ENCODE measurements at places on chromosomes 7 and 10.

DNA sequence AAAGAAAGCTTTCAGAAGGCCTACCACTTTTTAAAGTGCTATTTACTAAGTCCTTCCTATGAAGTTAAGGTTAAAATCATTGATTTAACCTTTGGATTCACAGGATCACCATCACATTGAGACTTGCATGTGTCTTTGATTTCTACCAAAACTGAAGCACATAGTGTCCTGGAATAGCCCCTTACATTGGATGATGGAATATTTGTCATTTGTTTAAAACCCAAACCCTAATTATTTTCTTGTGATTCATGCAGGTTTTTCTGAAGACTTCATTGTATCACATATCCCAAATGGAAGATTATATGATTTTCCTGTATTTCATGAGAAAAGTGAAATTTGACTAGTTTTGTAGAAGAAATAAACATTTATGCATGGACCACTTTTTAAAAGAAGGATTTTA, 3.3 kb downstream of the SEMA3A start:
- no peak for DNase-seq

DNA sequence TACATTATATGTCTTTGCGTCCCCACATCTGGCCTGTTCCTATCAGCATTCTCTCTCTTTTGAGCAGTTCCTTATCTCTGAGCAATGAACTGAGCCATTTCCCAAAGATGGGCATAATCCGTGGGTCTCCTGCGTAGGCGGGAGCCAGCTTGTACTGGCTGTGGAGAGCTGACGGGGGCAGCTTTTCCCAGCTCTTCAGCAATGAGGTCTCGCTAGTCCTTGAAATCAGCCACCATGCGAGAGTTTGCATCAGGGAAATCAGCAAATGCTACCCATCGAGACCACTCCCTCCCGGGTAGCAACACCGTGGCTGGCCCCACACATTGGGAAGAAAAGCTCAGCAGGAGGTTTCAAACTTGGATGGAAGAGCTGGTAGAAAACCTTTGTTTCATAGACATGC, 51.9 kb upstream of the FAM180A start:
- DNase-seq, result no peak

DNA sequence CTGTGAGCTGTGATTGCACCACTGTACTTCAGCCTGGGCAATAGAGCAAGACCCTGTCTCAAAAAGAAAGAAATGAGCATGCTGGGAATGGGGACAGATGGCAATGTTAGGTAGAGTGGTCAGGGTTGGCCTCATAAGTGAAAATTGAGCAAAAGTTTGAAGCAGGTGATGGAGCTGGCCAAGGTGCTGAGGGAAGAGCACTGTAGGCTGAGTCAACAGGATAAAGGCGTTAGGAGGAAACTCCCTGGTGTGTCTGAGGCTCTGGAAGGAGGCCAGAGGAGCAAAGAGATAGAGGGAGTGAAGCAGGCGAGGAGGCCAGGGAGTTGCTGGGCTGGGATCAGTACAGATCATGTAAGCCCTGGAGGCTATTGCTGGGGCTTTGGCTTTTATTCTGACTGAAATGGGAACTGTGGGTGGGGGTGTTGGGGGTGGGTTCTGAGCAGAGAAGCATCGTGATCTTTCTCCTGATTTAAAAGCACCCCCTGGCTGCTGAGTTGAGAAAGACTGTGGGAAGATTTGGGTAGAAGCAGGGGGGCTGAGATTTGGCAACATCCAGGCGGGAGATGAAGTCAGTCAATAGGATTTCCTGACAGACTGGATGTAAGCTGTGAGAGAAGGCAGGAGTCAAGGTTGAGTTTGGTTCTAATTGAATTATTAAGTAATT, 52.5 kb upstream of the VKORC1L1 start:
- no peak for DNase-seq

- no peak for DNase-seq
Measured at GRCh38 chr7:141577043-141577839, 26.0 kb downstream of the AGK start.

DNA sequence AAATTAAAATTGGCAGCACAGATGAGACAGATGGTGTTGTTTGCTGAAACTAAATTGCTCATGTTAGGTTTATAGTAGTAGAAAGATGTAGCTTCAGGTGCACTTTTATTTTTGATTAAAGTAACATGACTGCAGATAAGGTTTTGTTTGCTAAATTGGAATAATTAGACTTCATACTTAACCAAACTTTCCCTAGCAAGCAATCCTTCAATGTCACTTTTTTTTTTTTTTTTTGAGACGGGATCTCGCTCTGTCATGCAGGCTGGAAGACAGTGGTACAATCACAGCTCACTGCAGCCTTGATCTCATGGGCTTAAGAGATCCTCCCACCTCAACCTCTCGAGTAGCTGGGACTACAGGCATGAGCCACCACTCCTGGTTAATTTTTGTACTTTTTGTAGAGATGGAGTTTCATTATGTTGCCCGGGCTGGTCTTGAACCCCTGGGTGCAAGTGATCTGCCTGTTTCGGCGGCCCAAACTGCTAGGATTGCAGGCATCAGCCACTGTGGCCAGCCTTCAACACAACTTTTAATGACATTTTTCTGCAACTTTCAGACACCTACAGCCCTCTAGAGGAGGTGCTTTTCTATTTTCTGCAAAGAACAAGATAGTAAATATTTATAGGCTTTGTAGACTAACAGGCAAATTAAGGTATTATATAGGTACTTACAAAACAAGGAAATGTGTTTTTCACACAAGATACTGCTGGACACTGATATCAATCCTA, 84.8 kb upstream of the CCNY start:
- no peak for DNase-seq

DNA sequence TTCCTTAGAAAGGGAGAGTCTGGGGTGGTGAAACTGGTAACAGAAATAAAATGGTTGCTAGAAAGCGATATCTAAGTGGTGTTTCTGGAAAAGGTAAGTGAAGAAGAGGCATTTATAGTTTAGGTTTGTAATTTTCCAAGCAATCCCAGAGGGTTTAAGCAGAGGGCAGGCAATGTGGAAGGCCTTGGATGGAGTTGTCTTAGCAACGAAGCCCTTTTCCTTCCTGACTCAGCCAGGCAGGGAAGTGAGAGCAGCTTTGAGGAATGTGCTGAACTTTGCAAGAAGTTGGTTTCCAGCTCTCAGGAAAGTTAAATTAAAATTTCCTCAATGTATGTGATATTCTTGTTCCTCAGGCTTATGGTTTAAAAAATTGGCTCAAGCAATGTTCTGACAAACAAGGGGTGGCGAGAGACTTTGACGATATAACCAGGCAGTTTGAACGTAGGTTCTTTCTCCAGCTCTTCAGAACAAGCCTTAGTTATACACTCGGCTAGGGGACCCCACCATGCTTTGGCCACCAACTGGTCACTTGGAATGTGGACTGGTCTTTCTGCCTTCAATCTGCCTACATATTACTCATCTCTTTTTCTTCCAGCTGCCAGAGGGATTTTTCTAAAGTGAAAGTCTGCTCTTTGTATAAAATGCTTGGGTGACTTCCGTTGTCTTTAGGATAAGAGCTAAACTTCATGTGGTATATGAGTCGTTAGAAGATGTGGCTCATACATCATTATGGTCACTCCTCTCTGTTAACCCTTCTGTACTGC, 66.9 kb upstream of the SLC25A13 start:
- DNase-seq, result no peak

- no peak for DNase-seq
Measured at GRCh38 chr7:54560723-54561122, 18.5 kb downstream of the VSTM2A start.

Measured in hippocampal formation (tissue), 2 donors.